ENCODE measurements at places on chromosomes 6 and 20. TPM values are rescaled to one million over a fixed set of nuclear protein-coding genes. Genes with fewer than 3 reads are reported as not detected.

DNA sequence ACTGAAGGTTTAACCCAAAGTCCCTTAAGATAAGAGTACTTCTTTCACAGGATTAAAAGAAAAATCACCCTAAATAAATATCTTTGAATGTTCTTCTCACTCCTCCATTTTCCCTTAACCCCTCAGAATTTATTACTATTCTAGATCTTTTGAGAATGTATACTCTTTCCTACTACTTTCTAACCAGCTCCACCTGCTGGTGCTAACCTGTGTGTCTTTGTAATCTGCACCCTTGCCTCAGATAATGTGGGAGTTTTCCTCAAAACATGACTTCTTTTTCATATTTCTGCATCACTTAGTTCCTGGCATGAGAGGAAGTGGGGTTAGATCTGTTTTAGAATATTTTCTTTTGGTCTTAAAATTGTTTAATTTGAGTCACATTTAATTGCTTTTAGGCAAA, 394.2 kb downstream of the BMP2 start:
- no peak overlapping the region for H3K27ac ChIP-seq
- no peak overlapping the region for H3K4me3 ChIP-seq
- no peaks in the 10 kb centered on the region for H3K27me3 ChIP-seq
- no peaks in the 10 kb centered on the region for H3K36me3 ChIP-seq

Gene CNBD2
- total RNA-seq: 7.8 TPM

Gene APCDD1L
- not detected for total RNA-seq

GRCh38 chr6:116404696-116405095, 33.9 kb downstream of the DSE start:
- H3K4me1 ChIP-seq: no peaks in the 10 kb centered on the region
- no peak overlapping the region for H3K27ac ChIP-seq
- no peak for DNase-seq
- no peak overlapping the region for H3K4me3 ChIP-seq

Gene TPBG
- total RNA-seq: 0.79 TPM

GRCh38 chr20:56181583-56181982, 66.9 kb upstream of the MC3R start:
- no peaks in the 10 kb centered on the region for H3K27me3 ChIP-seq
- no peaks in the 10 kb centered on the region for H3K36me3 ChIP-seq
- no peaks in the 10 kb centered on the region for H3K4me1 ChIP-seq
- no peak for DNase-seq
- H3K4me3 ChIP-seq: no peak overlapping the region

DNA sequence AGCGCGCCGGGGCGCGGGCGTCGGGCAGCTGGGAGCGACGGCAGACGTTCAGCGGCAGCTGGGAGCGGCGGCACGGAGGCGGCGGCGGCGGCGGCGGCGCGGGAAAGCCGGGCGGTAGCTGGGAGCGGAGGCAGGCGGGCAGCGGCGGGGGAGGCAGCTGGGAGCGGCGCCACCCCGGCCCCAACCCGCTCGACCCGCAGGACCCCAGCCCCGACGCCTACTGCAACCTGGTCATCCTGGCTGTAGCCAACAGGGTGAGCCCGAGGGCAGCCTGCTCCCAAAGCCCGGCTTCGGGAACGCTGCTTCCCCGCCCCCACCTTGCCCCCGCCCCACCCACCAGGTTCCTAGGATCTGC, 8.9 kb downstream of the CCM2L start:
- H3K4me3 ChIP-seq: no peak overlapping the region
- DNase-seq: no peak
- H3K27me3 ChIP-seq: peaks cover 23% of the 10 kb centered on the region
- H3K36me3 ChIP-seq: no peaks in the 10 kb centered on the region
- no peak overlapping the region for H3K27ac ChIP-seq

Gene FILIP1
- total RNA-seq: not detected

DNA sequence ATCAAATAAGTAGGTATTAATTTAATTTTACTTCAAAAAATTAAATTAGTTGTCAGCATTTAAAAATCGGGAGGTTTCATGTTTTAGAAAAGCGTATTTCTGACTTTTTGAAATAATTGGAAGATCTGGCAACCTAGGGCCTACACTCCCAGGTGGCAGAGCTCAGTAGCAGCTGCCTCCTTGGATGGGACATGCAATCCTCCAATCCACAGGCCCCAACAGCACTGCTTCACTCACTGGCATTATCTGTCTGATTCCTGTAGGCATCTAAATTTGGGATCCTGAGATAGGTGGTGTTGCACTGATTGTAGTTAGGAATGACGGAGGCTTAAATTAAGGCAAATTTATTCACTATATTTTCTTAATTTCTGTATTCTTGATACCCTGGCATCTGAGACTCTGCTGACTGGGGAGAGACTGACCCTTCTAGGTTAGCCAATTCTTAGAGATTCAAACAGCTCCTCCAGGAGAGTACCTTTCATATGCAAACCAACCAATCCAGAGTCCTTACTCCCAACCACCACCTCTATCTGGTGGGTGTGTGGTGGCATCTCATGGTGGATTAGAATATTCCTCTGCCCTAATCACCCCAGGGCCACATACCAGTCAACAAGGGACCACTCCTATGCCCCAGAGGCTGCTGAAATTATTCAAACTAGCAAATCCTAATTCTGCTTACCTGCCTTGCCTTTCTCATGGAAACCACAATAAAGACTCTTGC, 146.6 kb upstream of the GLP1R start:
- H3K4me3 ChIP-seq: no peak overlapping the region
- no peak overlapping the region for H3K27ac ChIP-seq
- H3K36me3 ChIP-seq: no peaks in the 10 kb centered on the region

Gene PRELID3B
- 47.0 TPM for total RNA-seq

GRCh38 chr20:63433756-63434531, 38.5 kb downstream of the KCNQ2 start:
- DNase-seq: peak; percentile 14
- no peak overlapping the region for H3K4me3 ChIP-seq
- no peaks in the 10 kb centered on the region for H3K36me3 ChIP-seq
- H3K4me1 ChIP-seq: peaks cover 7% of the 10 kb centered on the region

- H3K27me3 ChIP-seq: no peaks in the 10 kb centered on the region
- H3K4me3 ChIP-seq: no peak overlapping the region
- no peak overlapping the region for H3K27ac ChIP-seq
- DNase-seq: no peak
- H3K4me1 ChIP-seq: no peaks in the 10 kb centered on the region
- H3K36me3 ChIP-seq: no peaks in the 10 kb centered on the region
These were observed 15.7 kb downstream of the SLC22A1 start for GRCh38 chr6:160137130-160137988.

GRCh38 chr6:113476937-113477839, 380.0 kb upstream of the MARCKS start:
- H3K4me1 ChIP-seq: no peaks in the 10 kb centered on the region
- no peaks in the 10 kb centered on the region for H3K27me3 ChIP-seq
- H3K27ac ChIP-seq: no peak overlapping the region

Gene CAGE1
- 0.33 TPM for total RNA-seq

DNA sequence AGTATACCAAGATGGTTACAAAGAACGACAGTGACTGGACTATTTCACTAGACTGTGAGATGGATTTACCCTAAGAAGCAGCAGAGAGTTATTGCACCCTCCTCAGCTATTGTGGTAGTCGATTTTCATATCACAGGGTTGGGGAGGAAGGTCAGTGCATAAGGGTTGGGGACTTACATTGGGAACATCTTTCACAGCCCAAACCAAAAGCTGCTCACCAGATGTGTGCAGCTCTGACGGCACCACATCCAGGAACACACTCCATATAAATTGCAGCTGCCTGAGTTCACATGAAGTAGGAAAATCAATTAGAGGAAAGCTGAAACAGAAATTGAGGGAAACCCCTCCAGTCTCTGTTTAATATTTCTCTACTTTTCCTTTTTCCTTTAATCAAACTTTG, 470.5 kb upstream of the NRSN1 start:
- no peaks in the 10 kb centered on the region for H3K36me3 ChIP-seq
- H3K4me1 ChIP-seq: no peaks in the 10 kb centered on the region
- no peak overlapping the region for H3K27ac ChIP-seq
- no peak overlapping the region for H3K4me3 ChIP-seq
- H3K27me3 ChIP-seq: no peaks in the 10 kb centered on the region

GRCh38 chr6:169185692-169186485, 67.8 kb downstream of the THBS2 start:
- H3K27me3 ChIP-seq: no peaks in the 10 kb centered on the region
- H3K4me3 ChIP-seq: no peak overlapping the region
- no peak for DNase-seq
- no peaks in the 10 kb centered on the region for H3K4me1 ChIP-seq
- H3K27ac ChIP-seq: no peak overlapping the region

DNA sequence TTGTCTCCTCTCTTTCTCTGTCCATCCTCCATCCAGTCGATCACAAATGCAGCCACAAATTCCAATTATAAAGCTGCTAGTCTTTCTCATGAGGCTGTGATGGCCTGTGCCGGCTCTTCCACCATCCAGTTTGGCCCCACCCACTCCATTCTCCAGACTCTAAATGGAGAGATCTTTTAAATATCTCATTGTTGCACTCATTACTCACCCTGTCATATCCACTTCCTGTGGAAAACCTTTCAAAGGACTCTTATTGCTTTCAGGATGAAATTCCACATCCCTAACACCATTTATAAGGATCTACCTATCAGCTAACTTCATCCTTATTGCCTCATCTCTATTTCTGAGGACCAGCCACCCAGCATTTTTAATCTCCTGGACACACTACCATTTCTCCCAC, 70.6 kb downstream of the NRN1 start:
- no peak overlapping the region for H3K27ac ChIP-seq
- H3K36me3 ChIP-seq: no peaks in the 10 kb centered on the region
- DNase-seq: no peak
- H3K4me1 ChIP-seq: no peaks in the 10 kb centered on the region
- H3K27me3 ChIP-seq: peaks cover 4% of the 10 kb centered on the region
- H3K4me3 ChIP-seq: no peak overlapping the region

GRCh38 chr6:95978230-95978629, 37.5 kb upstream of the FUT9 start:
- no peak overlapping the region for H3K4me3 ChIP-seq
- no peak for DNase-seq
- no peaks in the 10 kb centered on the region for H3K4me1 ChIP-seq
- no peaks in the 10 kb centered on the region for H3K36me3 ChIP-seq
- no peaks in the 10 kb centered on the region for H3K27me3 ChIP-seq

Gene RAMACL
- 0.41 TPM for total RNA-seq

DNA sequence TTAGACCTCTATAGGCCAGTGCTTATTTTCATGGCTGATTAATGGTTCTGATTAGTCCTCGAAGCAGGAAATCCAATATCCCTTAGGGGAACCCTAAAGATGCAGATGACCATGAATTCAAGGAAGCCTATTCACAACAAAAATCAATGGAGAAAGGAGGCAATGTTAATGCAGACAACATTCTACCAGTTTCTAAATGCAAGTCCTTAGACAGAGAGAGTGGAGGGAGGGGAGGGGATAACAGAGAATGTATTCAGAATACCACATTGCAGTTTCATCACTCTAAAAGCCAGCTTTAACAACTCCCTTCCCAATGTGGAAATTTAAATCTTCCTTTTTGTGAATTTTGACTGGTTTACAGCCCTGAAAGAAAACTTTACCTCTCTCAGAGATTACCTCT, 87.1 kb upstream of the POU3F2 start:
- no peak overlapping the region for H3K27ac ChIP-seq
- H3K4me1 ChIP-seq: no peaks in the 10 kb centered on the region

DNA sequence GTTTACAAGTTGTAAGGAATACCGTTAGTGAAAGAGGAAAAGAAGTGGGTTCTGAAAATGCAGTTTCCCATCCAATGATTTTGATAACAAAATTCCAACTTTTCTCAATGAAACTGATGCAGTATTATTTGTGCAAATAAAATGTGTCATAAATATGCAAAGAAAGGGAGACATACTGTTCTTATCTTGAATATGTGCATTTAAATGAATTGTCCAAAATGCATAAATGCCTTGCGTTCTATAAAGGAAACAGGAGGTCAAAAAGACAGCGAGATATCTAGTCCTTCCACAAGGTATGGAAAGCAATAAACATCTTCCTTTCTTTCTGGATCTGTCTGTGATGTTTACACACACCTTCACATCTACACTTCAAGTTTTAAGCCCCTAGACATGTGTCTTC, 54.6 kb upstream of the ISM1 start:
- H3K4me1 ChIP-seq: no peaks in the 10 kb centered on the region
- H3K36me3 ChIP-seq: no peaks in the 10 kb centered on the region
- H3K27me3 ChIP-seq: no peaks in the 10 kb centered on the region
- no peak overlapping the region for H3K27ac ChIP-seq
- no peak overlapping the region for H3K4me3 ChIP-seq
- DNase-seq: no peak

Gene MOXD1
- not detected for total RNA-seq

GRCh38 chr6:85983032-85983659, 340.5 kb upstream of the SYNCRIP start:
- no peak overlapping the region for H3K27ac ChIP-seq
- H3K27me3 ChIP-seq: no peaks in the 10 kb centered on the region
- DNase-seq: no peak

Measured in CD4-positive, alpha-beta memory T cell (primary cell).